Uterus (tissue), 4 donors: ENCODE measurements at places on chromosomes 5 and 9. TPM values are rescaled to one million over a fixed set of nuclear protein-coding genes. Genes with fewer than 3 reads are reported as not detected.

Gene ABCA2
- total RNA-seq: 25.5 TPM

Gene C5orf63
- total RNA-seq: not detected

Gene CARTPT
- not detected for total RNA-seq

Gene PIP5K1B
- total RNA-seq: 8.2 TPM

Gene RALGPS1
- 16.1 TPM for total RNA-seq

Gene DAPK1
- 44.6 TPM for total RNA-seq

Gene PCDHGA4
- 9.7 TPM for total RNA-seq

Gene NR5A1
- not detected for total RNA-seq

Gene GRM6
- not detected for total RNA-seq

Gene CCL28
- total RNA-seq: 3.1 TPM

Gene FBN2
- 1.0 TPM for total RNA-seq

DNA sequence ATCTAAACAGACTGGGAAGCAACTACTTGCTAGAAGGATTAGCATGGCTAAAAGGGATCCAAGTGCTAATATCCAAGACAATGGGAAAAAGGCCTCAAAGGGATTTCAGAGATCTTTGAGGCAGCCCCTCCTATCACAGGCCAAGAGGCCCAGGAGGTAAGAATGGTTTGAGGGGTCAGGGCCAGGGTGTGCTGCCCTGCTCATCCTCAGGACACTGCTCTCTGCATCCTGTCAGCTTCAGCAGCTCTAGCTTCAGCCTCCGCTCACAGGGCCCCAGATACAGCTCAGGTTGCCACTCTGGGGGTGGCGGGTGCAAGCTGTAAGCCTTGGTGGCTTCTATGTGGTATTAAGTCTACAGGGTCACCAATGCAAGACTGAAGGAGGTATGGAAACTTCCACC is 278.7 kb downstream of the PARP8 start:
- no peaks in the 10 kb centered on the region for H3K4me1 ChIP-seq
- no peaks in the 10 kb centered on the region for H3K36me3 ChIP-seq
- no peak for DNase-seq
- no peak overlapping the region for H3K4me3 ChIP-seq
- H3K27ac ChIP-seq: no peak overlapping the region

- DNase-seq: no peak
- H3K36me3 ChIP-seq: no peaks in the 10 kb centered on the region
- H3K27ac ChIP-seq: no peak overlapping the region
These were observed 76.3 kb upstream of the IL12B start for GRCh38 chr5:159406571-159406970.

- no peak for DNase-seq
- H3K4me3 ChIP-seq: no peak overlapping the region
- no peaks in the 10 kb centered on the region for H3K27me3 ChIP-seq
- no peaks in the 10 kb centered on the region for H3K36me3 ChIP-seq
- no peak overlapping the region for H3K27ac ChIP-seq
These were observed 382.1 kb downstream of the KDM4C start for GRCh38 chr9:7139886-7140285.

- no peaks in the 10 kb centered on the region for H3K4me1 ChIP-seq
- DNase-seq: no peak
- no peaks in the 10 kb centered on the region for H3K36me3 ChIP-seq
- H3K27ac ChIP-seq: no peak overlapping the region
These were observed 173.1 kb upstream of the ANKRD55 start for GRCh38 chr5:56406221-56406620.

- no peak overlapping the region for H3K27ac ChIP-seq
- no peaks in the 10 kb centered on the region for H3K4me1 ChIP-seq
- no peak overlapping the region for H3K4me3 ChIP-seq
- no peaks in the 10 kb centered on the region for H3K36me3 ChIP-seq
- no peak for DNase-seq
These were observed 243.8 kb downstream of the CEMIP2 start for GRCh38 chr9:71524516-71524915.

- H3K36me3 ChIP-seq: no peaks in the 10 kb centered on the region
- H3K27ac ChIP-seq: no peak overlapping the region
- DNase-seq: no peak
- H3K4me1 ChIP-seq: no peaks in the 10 kb centered on the region
- H3K27me3 ChIP-seq: no peaks in the 10 kb centered on the region
- H3K4me3 ChIP-seq: no peak overlapping the region
These were observed 113.5 kb downstream of the CAAP1 start for GRCh38 chr9:26779062-26779461.

DNA sequence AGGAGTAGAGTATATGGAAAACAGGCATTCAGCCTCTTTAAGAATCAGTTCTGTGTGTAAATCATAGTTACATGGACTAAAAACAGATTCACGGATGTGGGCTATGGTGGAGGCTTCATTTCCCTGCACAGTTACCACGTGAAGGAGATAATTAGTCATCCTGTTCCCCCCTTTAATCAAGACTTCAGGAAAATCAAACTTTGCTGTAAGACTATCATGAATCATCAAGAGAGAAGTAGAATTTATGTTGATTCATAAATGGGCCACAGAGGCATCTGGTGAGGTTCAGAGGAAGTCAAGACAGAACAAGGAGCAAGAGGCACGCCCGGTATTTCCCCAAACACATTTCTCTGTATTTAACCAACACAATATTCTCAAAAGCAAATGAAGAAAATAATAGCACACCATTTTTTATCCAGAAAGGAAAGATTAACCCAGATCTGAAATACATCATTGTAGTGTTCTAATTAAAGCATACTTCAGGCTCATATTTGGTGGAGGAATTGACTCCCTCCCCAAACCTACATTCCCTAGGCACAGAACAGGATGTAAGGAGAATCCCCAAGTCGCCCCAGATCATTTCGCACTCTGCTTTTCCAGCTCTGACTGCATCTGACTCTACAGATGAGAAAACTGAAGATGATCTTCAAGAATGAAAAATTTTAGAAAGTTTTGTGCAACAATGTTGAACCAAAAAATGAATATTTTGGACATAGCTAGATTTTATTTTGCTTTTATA is 175.8 kb upstream of the GAS1 start:
- H3K27ac ChIP-seq: peak overlapping the region; percentile 87
- H3K4me3 ChIP-seq: no peak overlapping the region
- H3K36me3 ChIP-seq: no peaks in the 10 kb centered on the region
- peaks cover 13% of the 10 kb centered on the region for H3K4me1 ChIP-seq
- no peak for DNase-seq
- H3K27me3 ChIP-seq: no peaks in the 10 kb centered on the region

- DNase-seq: no peak
- H3K4me1 ChIP-seq: no peaks in the 10 kb centered on the region
- no peaks in the 10 kb centered on the region for H3K36me3 ChIP-seq
- H3K27me3 ChIP-seq: no peaks in the 10 kb centered on the region
- no peak overlapping the region for H3K27ac ChIP-seq
These were observed 9.0 kb upstream of the NSD1 start for GRCh38 chr5:177124486-177124991.

GRCh38 chr9:116656977-116657376 is 30.1 kb upstream of the TRIM32 start:
- H3K4me3 ChIP-seq: no peak overlapping the region

DNA sequence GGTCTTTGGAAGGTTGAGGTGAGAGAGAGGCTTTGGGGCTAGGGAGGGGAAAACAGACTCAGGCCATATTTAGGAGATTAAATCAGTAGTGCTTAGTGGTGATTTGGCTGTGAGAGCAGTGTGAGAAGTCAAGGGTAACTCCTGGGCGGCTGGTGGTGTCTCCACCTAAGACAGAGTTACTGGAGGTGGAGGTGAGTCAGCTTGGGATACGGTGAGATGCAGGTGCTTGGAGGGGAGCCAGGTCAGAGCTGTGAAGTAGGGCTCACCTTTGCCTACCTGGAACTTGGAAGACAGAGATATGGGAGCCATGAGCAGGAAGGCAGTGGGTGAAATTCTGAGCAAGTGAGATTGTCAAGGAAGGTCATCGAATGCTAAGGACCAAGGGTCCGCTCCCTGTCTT is 24.5 kb downstream of the RGS3 start:
- no peak for DNase-seq
- no peak overlapping the region for H3K27ac ChIP-seq
- no peaks in the 10 kb centered on the region for H3K27me3 ChIP-seq
- peaks cover 8% of the 10 kb centered on the region for H3K4me1 ChIP-seq
- H3K4me3 ChIP-seq: no peak overlapping the region

- H3K36me3 ChIP-seq: no peaks in the 10 kb centered on the region
- peaks cover 10% of the 10 kb centered on the region for H3K4me1 ChIP-seq
- H3K27me3 ChIP-seq: no peaks in the 10 kb centered on the region
- peak overlapping the region; percentile 98 for H3K27ac ChIP-seq
- H3K4me3 ChIP-seq: peak overlapping the region; percentile 64
- DNase-seq: peak; percentile 80
These were observed 1.3 kb downstream of the ANP32B start for GRCh38 chr9:97984188-97985057.

DNA sequence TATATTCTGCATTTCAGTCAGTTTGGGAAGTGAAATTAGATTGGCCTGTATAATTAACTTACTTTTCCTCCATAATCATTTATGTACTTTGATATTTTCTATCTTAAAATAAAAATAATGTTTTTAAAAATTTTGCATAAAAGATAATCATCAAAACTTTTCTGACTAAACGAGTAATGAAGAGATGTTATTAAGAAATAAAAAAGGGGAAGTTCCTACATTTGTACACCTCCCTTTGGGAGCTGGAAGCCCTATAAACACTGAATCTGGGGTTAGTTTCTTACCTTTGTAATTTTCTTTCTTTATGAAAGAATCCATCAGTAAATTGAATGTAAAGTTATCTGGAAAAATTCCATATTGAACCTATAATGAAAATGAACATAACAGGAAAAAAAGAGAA is 86.2 kb downstream of the MRPS27 start:
- no peak overlapping the region for H3K4me3 ChIP-seq
- no peak overlapping the region for H3K27ac ChIP-seq
- H3K27me3 ChIP-seq: no peaks in the 10 kb centered on the region
- no peak for DNase-seq
- H3K4me1 ChIP-seq: peaks cover 7% of the 10 kb centered on the region
- no peaks in the 10 kb centered on the region for H3K36me3 ChIP-seq

DNA sequence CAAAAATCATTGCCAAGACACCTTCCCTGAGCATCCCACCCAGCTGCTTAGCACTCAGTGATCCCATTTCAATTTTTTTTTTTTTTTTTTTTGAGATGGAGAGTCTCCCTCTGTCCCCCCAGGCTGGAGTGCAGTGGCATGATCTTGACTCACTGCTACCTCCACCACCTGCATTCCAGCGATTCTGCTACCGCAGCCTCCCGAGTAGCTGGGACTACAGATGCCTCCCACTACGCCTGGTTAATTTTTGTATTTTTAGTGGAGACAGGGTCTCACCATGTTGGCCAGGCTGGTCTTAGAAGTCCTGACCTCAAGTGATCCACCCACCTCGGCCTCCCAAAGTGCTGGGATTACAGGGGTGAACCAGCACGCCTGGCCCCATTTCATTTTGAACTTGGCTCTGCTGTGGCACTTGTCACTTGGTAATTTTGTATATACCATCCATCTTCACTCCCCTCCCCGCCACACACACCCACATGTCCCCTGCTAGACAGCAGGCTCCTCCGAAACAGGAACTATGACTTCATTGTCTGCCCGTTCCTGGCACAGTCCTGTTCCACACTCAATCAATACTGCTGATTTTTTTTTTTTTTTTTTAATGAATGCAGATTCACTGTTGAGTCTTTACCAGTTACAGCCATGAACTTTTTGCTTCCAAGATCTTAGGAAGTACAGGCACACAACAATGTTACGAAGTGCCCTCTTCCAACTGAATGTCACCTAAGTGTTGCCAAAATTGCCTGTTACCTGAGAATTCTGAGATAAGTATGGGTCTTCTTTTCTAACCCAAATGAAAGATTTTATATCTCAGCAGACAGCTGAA is 17.3 kb upstream of the ZBTB34 start:
- H3K4me3 ChIP-seq: no peak overlapping the region
- H3K4me1 ChIP-seq: no peaks in the 10 kb centered on the region
- DNase-seq: no peak
- no peaks in the 10 kb centered on the region for H3K27me3 ChIP-seq
